ENCODE measurements at places on chromosomes 11 and 22.

GRCh38 chr22:32080904-32081303 is 37.8 kb downstream of the SLC5A1 start:
- DNase-seq: no peak

DNA sequence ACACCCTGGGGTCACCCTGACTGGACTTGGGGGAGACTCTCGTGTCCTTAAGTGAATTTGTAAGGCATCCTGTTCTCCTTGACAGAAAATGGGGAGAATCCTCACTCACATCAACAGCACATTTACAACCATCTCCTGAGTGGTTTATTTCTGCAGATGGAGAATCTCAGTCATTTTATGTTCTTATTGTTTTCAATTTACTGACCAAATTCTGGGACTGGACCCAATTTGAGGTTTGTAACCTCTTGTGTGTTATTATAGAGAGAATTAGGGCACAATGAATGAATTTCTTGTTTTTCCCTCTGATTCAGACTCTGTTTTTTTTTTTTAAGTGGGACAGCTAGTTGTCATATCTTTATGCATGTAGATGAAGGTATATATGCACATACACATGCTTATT is 104.9 kb downstream of the ADAMTS15 start:
- DNase-seq: no peak

DNA sequence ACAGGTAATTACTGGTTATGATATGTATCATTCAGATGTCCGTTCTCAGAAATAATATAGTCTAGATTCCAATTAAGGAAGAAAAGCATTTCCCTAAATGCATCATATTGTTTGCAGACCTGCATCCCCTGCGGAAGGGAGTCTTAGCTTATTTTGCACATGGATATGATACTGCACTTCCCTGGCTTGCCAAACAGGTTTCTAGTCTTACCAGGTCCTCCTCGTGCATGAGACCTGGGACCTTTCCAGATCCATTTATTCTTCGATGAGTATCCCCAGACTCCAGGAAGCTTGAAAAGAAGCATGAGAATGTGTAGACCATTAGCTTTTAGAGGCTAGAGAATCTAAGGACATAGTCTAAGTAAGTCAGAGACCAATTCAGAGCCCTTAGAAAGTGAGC is 30.6 kb downstream of the CYB5R2 start:
- DNase-seq: no peak

- no peak for DNase-seq
Observed at GRCh38 chr11:106727256-106727655, 291.0 kb downstream of the GUCY1A2 start.

DNA sequence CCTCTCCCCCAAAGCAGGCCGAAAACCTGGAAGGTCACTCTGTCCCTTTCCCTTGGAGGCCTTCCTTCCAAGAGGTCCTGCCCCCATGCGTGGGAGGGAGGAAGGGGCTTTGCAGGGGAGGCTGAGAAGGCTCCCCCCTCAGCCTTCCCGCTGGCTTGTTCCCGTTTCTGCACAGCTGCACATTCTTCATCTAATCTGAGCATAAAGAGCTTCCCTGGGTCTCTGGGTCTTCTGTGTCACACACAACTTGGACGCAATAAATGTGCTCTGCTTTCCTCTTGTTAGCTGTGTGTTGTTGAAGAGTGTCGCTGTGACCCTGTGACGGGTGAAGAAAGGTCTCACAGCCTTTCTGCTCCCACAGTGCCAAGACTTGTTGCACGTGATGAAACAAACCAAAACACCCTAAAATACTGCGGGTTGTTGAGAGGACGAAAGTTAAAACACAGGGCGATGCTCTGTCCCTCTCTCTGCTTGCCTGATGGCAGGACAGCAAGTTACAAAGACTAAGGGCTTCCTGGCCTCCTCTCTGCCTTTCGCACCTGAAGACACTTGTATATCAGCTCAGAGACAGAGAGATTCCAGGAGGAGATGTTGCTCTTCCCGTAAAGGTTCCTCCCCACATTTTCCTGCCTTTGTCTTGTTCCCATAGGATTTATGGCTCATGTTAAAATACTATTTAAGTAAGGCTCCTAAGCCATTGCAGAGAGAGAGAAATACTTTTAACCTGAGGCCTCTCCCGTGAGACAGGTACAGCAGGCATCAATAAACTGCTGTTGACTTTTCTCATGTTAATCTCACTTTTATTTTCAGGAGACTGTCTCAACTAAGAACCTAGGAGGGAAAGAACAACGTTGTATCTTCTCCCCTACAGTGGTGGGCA is 15.4 kb upstream of the IFITM3 start:
- DNase-seq: no peak

DNA sequence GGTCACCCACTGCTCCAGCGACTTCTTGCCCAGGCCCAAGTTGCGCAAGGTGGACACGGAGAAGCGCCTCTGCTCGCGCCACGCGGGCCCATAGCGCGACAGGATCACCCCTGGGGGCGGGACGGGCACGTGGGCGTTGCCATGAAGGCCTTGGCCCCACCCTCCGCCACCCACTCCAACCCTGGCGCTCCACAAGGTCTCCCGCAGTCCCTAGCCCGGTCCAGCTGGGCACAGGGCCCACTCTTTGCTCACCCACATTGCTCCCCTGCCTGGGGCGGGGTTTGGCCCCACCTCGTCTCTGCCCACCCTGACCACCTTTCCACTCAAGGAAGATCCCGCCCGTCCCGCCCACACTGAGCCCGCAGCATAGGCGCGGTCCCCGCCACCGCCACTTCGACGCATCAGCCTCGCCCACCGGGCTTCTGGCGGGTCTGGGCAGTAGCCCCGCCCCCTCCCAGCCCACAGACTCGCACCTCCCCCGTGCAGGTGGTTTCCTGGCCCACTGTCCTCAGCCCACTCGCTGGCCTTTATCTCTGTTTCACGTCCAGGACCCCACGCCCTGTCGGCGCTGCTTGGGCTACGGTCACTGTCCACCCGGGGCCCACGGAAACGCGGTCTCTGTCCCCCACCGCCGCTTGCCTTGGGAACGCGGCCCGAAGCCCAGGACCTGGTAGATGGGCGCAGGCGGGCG is 12.3 kb upstream of the CYP2D6 start:
- no peak for DNase-seq

- DNase-seq: no peak
Observed at GRCh38 chr11:34665077-34665835, 44.4 kb downstream of the EHF start.

Data from occipital lobe (tissue), 3 donors.